ENCODE measurements at places on chromosomes 16 and 17.

DNA sequence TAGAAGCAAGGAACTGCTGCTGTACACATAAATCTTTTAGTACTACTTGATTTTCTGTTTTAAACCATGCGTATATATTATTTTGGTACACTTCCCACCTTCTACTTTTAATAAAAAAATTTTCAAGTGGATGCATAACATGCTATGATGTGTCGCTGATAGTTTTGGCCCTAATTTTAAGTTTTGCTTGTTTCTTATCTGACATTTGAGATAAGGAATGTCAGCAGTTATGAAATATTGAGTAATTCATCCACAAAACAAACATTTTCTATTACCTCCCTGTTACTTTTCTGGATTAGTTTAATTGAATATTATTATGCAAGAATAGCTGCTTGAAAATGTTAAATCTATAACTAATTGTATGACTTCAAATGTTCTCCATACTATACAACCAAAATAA, 35.8 kb downstream of the N4BP1 start:
- DNase-seq: no peak

DNA sequence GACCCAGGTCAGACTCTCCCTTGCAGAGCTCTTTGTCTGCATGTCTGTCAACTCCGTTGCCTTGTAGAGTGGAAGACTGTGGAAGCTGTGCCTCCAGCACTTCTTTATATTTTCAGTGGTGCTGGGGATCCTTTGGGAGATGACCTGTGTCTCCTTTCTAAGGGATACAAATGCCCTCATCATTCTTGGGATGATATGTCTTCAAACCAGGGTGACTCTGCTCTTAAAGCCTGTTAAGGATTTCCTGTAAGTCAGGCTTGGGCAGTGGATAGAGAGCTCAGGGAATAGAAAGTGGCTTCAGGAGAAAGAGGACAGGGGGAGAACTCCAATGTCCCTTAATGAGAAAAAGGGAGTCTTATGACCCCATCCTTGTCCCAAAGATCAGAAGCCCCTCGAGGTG, 1.5 kb downstream of the HOXB3 start:
- DNase-seq: no peak

DNA sequence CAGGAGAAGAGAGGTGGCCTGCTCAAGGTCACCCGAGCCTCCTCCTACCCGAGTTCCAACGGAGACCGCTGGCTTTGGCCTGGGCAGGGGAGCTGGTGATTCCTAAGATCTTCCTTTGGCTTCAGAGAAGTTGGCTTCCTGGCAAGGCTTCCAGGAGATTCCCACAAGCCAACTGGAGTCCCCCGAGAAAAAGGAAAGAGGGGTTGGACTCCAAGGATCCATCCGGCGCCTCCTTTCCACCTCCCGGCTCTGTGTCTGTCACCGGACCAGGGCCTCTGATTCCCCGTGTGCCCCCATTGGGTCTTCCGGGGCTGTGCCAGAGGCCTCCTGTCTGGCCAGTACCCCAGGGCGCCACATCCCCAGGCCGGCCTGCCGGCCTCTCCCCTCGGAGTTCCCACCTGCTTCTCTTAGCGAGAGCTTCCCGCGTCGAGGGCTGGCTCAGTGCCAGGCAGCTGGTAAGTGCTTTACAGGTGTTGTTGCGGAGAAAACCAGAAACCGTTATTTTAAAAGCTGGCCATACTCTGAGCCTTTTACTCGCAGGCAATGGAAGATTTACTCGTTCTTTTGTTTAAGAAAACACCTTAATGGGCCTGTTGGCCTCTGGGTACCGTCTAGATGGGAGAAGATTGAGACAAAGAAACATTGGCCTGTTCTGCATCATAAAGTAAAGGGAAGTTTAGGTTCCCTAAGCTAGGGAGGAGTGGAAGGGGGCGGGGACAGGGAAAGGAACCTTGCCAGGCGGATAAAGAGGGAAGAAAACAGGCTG, 258.4 kb upstream of the SDK2 start:
- peak; percentile 66 for DNase-seq

- no peak for DNase-seq
These were observed 93.0 kb downstream of the SEC14L1 start for GRCh38 chr17:77233635-77234334.

GRCh38 chr17:57873261-57874057, 23.6 kb upstream of the MRPS23 start:
- no peak for DNase-seq

DNA sequence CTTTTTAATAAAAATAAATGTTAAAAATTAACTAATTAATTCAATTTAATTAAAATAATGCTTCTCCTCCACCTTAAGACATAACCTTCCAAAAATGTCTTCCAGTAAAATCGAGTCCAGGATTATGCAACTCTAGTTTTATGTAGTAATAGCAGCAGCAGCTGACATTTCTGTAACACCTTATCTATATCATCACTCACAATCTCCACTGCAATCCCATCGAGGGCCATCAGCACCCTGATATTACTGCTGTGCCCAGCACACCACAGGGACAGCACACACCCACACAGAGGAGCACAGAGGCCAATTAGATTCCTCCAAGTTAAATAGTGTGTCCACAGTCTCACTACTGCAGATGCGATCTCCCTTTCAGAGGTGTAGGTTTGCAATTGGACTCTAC, 2.9 kb downstream of the RPH3AL start:
- no peak for DNase-seq

- no peak for DNase-seq
These were observed 221.5 kb upstream of the SOX9 start for GRCh38 chr17:71899317-71899716.
